ENCODE measurements at places on chromosomes 5 and 9.

- no peak for DNase-seq
Measured at GRCh38 chr9:118324706-118325105, 620.5 kb downstream of the TLR4 start.

DNA sequence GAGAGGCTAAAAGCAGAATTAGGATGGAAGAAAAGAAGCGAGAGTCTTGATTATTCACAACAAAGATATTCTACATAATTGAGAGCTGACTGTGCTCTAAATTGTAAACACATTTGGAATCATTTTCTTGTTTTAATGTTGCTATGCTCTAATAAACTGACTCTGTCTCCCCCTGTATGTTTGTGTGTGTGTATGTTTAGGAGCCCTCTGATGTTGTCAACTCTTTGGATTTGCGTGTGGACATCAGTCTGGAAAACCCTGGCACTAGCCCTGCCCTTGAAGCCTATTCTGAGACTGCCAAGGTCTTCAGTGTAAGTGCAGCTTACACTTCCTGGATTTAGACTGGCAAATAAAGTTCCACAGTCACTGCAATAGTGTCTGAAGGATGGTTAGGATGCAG lies 37.8 kb downstream of the MOCS2 start:
- DNase-seq, result no peak

DNA sequence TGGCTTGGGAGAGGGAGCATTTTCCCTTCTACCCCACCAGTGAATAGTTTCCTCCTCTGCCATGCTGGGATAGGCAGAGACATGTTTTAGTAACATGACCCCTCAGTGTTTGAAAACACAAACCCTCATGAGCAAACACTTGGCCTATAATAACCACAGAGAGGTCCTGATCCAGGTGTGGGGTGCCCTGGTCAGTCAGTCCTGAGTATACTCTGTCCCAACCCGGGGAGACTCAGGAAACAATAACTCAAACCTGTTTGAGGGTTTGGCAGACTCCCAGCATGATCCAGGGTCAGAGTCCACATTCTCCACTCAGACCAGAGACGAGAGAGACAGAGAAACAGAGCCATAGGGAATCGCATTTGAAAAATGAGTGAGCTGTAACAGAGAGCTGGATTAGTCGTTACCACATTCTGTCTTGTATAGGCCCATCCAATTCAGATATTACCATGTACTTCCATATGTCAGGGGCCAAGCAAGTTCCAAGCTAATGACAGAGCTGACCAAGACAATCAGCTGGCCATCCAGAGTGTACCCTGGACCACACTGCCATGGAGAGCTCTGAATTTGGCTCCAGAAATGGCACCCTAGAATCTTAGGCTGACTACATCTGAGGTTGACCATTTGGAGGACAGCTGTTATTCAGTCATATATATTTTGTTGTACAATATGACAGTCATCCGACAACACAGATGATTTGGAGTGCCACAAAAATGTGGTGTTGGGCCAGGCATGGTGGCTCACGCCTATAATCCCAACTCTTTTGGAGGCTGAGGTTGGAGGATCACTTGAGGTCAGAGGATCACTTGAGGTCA lies 4.2 kb upstream of the CA9 start:
- DNase-seq, result no peak

- DNase-seq, result no peak
Measured at GRCh38 chr9:37575511-37575914, 667 bp downstream of the FBXO10 start.

DNA sequence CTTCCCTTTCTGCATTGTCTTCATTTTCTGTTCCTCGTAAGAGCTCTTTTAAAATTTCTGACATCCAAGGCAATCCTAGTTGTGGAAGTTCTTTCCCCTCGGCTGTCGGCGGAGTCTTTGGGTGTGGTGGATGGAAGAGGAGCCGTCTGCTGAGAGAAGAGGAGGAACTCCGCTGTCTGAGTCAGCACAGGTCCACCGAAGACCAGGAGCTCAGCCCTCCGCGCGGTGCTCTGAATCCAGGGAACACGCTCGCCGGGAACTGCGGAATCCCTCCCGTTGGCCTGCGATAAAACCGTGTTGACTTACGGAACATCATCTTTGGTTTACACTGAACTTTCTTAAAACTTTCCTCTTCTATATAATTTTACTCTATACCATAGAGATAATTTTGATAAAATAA lies 100.7 kb upstream of the IRX4 start:
- DNase-seq, result no peak

- DNase-seq, result no peak
Measured at GRCh38 chr5:133794771-133795415, 173.5 kb downstream of the C5orf15 start.

GRCh38 chr5:161311146-161311708 lies 235.3 kb downstream of the GABRB2 start:
- no peak for DNase-seq

- DNase-seq, result no peak
Measured at GRCh38 chr5:26148569-26149107, 889.7 kb downstream of the CDH9 start.

- no peak for DNase-seq
Measured at GRCh38 chr9:130634801-130635200, 29.6 kb upstream of the PRDM12 start.

GRCh38 chr9:96868709-96869108 lies 14.4 kb upstream of the ZNF782 start:
- DNase-seq, result no peak

GRCh38 chr9:93116072-93116961 lies 17.7 kb downstream of the NINJ1 start:
- DNase-seq, result no peak

DNA sequence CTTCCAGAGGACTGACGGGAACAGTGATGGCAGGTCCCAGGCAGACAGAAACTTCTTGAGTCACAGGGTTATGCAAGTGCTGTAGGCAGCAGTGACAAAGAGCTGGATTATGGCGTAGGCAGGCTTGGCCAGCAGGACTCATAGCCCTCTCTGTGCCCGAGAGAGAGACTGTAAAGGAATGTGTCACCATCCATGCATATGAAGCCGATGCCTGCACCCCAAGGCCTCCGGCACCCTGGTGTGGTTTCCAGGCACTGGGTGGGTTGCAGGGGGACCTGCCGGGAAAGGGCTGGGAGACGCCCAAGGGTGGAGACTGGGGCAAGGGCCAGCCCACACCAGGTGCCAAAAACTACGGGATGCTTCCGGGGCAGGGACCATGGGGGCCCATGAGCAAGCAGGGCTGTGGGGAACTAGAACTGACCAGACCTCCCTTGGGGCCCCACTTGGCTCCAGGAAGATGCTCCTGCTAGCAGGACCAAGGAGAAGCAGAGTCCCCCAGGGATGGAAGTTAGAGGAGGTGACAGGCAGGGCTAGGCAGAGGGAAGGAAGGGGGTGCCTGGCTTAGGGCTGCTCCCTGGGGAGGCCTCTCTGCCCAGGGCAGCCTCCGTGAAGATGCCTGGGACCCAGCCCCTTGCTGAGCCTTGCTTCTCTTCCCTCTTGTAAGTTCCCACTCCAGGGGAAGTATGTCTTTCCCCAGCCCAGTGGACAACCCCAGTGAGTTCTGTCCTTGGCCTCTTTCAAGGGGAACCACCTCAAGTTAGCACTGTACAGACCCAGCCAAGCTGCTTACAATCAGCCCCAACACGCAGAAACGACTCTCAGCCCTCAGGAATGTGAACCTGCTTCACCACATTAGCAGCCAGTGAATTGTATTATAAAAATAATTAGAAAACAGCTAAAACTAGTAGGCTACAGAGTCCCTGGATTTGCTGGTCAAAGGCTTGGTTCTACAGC lies 10.5 kb upstream of the IPPK start:
- no peak for DNase-seq

- peak; percentile 15 for DNase-seq
Measured at GRCh38 chr5:179974946-179975712, 67.4 kb upstream of the TBC1D9B start.

DNA sequence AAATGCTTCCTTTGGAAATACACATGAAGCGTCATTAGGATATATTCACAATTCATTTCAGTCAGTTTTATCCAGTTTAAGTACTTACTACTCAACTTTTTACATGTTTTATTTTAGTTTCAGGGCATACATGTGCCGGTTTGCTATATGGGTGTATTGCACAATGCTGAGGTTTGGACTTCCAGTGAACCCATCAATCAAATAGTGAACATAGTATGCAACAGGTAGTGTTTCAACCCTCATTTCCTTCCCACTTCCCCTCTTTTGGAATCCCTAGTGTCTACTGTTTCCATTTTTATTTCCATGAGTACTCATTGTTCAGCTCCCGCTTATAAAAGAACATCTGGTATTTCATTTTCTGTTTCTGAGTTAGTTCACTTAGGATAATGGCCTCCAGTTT lies 74.7 kb downstream of the TMEM161B start:
- DNase-seq, result no peak

DNA sequence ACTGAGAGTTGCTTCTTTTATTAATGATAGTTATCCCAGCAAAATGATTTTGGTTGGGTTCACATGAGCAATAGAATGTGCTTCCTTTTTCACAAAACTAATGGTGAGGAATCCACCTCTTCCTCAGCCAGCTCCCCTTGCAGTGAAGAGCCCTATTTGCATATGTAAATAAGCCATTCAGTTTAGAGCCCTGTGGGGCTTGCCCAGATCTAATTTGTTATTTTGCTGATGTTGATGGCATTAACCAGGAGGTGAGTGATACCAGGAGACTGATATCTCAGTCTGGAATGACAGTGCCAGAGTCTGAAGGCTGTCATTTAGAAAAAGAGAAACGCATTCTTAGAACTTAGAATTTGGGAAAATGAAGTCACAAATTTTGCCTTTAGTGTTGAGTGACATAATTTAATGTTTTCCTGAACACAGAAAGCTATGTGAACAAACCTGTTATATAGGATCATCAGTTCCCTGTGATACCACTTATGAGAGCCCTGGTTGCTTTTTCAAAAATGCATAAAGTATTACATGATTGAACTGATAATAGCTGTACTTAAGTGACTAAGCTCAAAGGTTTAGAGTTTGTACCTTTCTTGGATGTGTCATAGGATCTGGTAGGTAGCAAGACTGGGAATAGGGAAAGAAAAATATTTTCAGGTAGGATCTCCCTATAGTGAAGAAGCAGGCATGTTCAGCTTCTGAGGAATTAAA lies 271.6 kb downstream of the MAST4 start:
- DNase-seq, result no peak

- no peak for DNase-seq
Measured at GRCh38 chr5:56006094-56006493, 11.3 kb upstream of the IL6ST start.

DNA sequence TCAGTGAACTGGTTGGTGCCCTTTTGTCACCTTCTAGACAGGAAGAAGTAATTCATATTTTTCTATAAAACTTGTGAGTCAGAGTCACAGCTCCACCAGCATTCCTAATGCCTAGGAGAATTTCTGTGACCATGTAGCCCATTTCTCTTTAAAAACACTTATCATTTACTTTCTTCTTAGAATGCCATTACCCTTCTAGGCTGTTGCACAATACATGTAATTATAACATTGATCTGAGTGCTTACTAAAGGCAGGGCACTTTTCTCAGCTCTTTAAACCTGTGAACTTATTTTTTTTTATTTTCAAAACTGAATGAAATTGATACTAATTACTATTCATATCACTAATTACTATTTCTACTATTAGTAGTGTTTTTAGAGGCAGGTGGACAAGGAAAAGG lies 373.7 kb downstream of the TLE4 start:
- DNase-seq, result no peak

DNA sequence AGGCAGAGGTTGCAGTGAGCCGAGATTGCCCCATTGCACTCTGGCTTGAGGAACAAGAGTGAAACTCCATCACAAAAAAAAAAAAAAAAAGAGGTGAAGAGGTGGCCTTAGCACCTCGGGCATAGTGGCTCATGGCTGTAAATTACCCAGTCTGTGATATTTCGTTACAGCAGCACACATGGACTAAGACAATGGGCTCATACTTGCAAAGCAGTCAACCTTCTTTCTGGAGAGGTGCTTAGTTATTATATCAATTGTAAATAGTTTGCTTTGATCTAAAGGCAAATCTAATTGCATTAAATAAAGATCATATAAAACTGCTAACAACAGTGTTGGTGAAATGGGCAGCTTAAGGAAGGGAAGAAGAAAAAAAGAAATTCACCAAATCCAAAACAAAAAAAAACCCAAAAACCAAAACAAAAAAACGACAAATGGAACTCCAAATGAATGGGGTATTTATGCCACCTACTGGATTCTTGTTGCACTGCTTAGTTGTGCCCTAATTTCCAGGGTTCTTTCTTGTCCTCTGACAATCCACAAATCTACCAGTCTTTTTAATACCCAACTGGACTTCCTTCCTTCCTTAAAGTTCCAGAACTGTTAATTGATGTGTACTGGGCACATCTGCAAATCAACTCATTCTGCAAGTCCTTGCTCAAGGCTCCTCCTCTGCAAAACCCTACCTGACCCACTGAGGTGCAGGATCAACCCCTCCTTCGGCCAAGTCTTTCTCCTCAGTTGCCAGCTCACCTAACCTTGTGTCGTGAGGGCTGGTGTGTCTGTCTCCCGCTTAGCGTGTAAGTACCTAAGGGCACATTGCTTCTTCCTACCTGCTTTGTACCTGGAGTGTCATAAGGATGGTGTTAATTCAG lies 35.0 kb upstream of the DMRT1 start:
- DNase-seq, result no peak

- no peak for DNase-seq
Measured at GRCh38 chr5:173581408-173582215, 34.8 kb downstream of the BOD1 start.

DNA sequence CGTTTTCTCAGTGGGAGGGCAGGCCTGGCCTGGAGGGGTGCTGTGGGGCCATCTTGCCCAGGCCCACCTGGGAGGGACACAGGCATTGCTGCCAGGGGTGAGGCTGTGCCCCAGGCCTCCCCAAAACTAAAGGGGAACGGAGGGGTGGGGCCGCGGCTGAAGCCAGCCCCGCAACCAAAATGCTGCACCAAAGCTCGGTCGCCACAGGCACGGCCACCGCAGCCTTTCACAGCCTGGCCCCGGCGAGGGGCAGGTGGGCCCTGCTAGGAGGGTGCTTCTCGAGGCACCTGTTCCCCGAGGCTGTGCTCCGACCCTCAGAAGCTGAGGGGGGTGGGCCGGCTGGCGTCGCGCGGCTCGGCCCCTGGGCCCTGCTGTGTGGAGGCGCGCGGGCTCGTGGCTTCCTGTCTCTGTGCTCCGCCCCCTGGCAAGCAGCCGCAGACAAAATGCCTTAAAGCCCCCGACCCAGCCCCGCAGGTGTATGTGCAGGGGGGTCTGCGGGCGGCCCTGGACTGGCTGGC lies 57.6 kb downstream of the JAK2 start:
- no peak for DNase-seq

DNA sequence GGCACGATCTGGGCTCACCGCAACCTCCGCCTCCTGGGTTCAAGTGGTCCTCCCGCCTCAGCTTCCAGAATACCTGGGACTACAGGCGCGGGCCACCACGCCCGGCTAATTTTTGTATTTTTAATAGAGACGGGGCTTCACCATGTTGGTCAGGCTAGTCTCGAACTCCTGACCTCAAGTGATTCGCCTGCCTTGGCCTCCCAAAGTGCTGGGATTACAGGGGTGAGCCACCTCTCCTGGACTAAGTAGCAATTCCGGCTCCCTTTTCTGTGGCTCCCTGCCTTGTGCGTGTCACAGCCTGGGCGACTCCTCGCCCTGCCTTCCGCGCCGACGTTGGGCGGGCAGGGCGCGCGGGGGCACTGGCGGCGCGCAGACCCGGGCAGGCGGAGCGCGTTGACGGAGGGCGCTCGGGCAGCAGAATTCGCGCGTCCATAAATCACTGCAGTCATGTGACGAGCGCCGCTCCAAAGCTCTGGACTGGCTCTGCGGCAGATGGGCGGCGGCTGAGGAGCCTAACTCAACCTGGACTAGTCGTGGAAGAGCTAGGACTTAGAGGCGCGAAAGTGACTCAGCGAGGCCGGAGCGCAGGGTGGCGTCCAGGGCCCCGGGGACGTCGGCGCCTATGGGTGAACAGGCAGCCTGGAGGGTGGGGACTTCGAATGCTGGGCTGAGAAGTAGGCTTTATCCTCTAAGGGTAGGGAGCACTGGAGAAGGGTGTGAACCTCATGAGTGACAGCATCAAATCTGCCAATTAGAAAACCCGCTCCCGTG lies 1.4 kb upstream of the CIZ1 start:
- peak; percentile 50 for DNase-seq

Data from CD4-positive, alpha-beta T cell treated with Interleukin-6 at 100 ng/mL for 8 hours (primary cell).